Ovary (tissue), 10 donors: ENCODE measurements at places on chromosomes 7 and 10.

DNA sequence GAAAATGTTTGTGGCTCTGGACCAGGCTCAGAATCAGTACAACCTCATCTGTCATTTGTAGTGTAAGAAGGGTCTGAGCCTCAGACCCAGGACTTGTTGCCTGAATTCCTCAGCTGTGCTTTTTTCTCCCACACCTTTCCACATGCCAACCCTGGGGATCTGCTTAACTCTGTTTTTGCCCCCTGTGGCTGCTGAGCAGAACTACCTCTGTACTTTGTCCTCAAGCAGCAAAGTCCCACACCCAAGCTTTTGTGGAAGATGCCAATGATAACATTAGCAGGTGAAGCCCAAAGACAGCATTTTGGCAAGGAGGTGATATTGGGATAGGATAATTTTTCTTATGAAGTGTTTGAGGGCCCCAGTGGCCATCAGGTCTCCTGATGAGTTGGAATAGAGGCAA, 5.8 kb upstream of the CYP2C18 start:
- DNase-seq, result no peak

DNA sequence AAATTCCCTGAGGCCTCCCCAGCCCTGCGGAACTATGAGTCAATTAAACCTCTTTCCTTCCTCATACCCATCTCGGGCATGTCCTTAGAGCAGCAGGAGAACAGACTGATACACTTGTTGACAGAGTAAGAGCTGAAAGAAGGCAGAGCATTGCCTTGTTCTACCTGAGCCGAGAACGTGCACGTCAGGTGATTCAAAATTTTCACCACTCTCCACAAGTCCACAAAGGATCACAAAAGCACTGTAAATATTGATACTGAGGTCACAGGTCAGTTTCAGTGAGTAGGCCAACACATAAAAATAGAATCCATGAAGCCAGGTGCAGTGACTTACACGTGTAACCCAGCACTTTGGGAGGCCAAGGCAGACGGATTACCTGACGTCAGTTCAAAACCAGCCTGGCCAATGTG, 27.8 kb downstream of the DCLRE1C start:
- no peak for DNase-seq

DNA sequence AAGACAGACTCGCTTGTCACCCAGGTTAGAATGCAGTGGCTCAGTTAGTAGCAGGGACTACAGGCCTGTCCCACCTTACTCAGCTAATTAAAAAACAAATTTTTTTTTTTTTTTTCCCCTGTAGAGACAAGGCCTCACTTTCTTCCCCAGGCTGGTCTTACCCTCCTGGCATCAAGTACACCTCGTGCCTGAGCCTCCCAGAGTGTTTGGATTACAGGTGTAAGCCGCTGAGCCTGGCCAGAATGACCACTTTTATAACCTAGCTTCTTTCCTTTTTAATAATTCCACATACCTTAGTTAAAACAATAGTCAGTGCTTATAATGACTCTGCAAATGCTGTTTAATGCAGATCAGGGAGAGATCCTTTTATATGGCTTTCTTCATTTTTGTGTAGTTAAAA, 31.3 kb downstream of the RSBN1L start:
- no peak for DNase-seq

- no peak for DNase-seq
Measured at GRCh38 chr10:22477334-22478287, 132.3 kb downstream of the SPAG6 start.

- DNase-seq, result no peak
Measured at GRCh38 chr10:6114805-6115341, 26.0 kb downstream of the RBM17 start.

- no peak for DNase-seq
Measured at GRCh38 chr7:82567356-82567755, 123.8 kb upstream of the CACNA2D1 start.
